ENCODE measurements at places on chromosomes 3 and 15.

DNA sequence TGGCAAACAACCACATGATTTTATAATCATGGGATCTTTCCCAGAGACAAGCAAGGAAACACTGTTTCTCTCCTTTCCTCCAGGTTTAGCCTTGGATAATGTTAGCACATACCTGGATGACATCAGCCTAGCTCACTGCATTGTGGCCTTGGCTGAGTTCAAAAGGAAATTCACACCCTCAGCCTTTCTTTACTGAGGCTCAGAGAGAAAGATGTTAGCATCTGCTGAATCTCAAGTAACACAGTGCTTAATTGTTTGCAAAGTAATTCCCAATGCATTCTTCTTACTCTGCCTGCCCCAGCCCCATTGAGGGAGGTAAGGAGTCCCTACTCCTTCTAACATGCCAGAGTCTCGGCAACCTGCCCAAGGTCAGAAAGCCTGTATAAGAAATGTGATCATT, 432.2 kb upstream of the LMCD1 start:
- DNase-seq: no peak

DNA sequence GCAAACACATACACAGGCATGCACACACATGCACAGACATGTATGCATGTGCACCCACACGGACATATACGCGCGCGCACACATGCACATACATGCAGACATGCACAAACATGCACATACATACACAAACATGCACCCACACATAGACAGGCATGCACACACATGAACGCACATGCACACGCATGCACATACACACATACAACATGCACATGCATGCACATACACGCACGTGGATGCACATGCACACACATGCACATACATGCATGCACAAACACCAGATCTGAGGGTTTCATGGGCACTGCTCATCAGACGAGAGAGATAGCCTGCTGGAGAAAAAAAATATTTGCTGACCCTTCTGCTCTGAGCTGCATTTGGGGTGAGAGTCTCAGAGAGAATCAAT, 31.7 kb upstream of the NTRK3 start:
- DNase-seq: no peak

- DNase-seq: no peak
Observed at GRCh38 chr3:34263101-34263621, 464.7 kb downstream of the PDCD6IP start.

DNA sequence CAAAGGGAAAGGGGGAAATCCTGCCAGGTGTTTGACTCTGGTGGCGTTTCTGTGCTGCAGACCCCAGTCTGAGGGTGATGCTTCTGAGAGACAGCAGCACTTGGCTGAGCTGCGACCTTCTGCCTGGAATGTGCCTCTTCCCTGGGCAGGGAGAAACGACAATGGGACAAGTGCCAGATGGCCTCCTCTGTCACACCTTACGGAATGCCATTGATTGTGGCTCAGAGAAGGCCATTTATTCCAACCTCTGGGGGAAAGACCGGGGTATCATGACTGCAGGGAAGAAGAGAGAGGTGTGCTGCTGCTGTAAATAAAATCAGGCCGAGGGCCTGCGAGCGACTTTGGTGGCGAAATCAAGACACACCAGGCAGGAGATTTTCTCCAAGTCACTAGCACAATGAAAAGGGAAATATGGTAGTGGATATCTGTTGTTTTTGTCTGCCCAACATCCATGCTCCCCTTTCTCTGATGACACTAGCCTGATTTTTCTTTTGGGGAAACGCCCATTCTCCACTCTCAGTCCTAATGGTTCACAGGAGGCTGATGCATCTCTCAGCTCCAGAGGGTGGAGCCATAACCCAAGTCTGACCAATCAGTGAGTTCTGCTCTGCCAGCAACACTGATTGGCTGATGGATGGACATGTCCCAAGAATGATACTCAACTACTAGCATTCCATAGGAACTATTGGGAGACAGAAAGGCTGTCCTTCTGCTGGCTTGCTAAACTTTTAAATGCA, 336.1 kb downstream of the FOXP1 start:
- no peak for DNase-seq

DNA sequence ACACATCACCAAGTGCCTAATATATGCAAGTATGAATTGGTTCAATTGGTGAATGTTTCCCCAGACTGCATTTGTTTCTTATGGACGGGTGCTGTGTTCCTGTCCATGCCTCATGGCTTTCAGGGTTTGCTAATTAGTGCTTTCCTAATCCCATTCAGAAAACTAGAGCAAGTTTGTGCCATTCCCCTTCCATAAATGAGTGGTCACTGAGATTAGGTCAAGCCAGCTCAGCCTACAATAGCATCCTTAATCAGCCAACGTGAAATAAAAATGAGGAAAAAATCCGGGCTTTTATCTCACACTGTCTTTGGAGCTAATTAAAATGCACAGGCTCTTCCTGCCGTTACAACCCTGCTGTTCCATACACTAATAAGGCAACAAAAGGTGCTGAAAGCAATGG, 788.8 kb downstream of the ROBO1 start:
- no peak for DNase-seq

DNA sequence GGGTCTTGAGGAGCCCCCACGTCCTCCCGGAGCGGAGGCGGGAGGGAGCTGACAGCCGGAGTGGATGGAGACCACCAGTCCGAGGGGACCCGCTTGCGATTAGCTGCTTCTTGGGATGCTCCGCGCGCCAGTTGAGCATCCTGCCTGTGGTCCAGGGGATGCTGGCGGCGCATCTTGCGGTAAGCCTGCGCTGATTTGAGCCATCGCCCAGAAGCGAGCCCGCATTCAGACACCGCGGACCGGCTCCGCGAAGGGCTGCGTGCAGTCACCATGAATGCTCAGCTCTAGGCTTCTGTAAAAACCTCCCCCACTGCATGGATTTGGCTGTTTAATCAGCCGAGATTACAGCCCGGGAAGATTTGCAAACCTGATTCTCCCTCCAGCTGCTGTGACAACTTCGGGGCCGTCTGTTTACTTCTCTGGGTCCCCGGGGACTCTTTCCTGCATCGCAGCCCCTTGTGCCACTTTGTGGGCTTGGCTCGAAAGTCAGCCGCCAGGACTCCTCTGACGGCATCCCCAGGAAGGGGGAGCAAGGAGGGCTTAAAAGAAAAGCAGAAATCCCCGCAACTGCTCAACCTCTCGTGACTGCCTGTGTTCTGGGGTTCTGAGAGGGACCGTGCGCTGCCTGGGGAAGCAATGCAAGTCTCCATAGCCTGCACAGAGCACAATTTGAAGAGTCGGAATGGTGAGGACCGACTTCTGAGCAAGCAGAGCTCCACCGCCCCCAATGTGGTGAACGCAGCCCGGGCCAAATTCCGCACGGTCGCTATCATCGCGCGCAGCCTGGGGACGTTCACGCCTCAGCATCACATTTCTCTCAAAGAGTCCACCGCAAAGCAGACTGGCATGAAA, 171.1 kb downstream of the KCNAB1 start:
- DNase-seq: peak; percentile 24

DNA sequence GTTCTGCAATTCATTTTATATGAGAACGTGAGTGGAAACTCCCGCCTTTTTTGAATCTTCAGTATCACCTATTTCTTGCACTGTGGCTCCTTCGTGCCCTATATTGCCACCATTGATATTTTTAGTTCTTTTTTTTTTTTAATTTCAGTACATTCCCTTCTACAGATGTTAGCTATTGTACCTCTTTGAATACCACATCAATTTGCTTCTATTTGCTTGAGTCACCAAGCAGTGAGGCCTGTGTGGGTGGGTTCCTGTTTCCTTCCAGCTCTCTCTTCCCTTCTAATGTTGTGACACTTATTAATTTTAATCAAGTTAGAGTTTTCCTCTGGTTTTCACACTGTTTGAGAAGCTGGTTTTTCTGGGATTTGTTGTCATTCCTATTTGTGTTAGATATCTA, 8.7 kb downstream of the HACD2 start:
- DNase-seq: no peak

GRCh38 chr15:69393831-69394491, 20.2 kb upstream of the KIF23 start:
- DNase-seq: no peak

DNA sequence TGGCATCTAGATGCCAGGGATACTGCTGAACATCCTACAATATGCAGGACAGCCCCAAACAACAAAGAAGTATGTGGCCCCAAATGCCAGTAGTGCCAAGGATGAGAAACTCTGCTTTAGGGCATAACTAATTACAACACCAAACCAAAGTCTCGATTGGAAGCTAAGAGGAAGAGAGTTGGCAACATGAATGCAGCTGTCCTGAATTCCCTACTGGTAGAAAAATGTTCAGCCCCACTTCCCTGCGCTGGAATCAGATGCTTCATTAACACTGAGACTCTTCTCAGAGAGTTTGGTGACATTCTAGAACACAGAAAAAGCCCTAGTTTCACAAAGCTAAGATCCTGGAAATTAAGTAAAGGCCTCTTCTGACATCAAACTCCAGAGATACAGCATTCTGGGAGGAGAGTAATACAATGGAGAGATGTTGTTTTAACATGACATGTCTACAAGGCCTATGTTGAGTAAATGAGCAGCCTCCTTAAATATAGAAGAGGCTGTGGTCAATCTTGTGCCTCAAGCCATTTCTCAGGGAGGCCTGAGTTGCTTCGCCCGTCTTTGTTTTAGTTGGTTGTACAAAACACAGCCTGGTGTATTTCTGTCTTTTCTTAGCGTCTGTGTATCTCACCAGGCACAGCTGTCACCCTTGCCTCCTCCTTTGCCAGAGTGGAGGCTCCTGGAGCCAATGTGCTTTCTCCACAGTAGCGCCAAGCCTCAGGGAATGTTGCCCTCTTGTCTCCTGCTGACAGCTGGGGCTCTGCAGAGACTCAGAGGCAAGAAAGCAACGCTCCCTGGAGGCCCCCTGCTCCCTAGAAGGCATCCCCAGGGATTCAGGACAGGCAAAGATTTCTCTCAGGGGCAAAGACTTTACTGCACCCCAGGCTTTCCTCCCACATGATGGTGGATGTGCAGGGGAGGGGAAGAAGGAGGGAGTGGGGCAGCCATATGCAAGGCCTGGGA, 25.1 kb upstream of the CTNNB1 start:
- DNase-seq: no peak

DNA sequence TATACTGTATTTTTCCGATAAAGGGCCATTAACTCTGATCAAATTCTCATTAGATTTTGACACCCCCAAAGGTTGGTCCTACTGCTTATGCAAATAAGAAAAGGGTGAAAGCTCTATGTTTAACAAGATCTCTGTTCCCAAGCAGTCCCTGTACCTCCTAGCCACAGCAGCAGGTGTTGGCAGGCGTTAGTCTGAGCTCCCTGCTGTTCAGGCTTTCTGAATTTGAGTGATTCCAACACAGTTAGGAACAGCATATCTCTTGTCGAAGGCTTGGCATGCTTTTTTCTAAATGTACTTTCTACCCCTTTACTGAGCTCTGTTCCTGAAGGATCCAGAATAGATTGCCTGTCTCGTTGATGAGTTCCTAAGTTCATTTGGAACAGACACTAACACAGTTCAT, 42.3 kb downstream of the MITF start:
- no peak for DNase-seq

DNA sequence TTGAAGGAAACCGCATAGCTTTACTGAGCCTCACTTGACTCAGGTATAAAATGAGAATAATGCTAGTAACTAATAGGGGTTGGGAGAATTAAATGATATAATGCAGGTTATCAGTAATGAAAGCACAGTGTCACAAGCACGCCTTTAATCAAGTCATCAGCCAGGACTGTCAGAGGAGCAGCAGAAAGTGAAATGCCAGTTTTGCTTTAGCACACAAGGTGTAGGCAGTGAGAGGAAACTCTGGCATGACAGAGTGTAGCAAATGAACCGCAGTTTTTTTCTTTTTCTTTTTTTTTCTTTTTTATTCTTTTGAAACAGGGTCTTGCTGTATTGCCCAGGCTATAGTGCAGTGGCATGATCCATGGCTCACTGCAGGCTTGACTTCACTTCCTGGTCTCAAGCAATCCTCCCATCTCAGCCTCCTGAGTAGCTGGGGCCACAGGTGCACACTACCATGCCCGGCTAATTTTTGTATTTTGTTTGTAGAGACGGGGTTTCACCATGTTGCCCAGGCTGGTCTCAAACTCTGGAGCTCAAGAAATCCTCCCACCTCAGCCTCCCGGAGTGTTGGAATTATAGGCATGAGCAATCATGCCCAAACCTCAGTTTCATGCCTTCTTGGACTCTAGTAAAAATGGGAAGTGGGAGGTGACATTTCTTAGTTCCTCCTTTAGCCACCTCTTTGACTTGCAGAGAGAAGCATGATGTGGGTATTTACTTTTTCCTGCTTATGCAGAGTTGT, 9.7 kb upstream of the SCAANT1 start:
- no peak for DNase-seq

- DNase-seq: no peak
Observed at GRCh38 chr15:69098771-69099170, 61.7 kb upstream of the GLCE start.

- DNase-seq: no peak
Observed at GRCh38 chr3:101811875-101812274, 32.9 kb downstream of the NXPE3 start.

- DNase-seq: peak; percentile 69
Observed at GRCh38 chr3:115814778-115815380, 191.6 kb downstream of the GAP43 start.

DNA sequence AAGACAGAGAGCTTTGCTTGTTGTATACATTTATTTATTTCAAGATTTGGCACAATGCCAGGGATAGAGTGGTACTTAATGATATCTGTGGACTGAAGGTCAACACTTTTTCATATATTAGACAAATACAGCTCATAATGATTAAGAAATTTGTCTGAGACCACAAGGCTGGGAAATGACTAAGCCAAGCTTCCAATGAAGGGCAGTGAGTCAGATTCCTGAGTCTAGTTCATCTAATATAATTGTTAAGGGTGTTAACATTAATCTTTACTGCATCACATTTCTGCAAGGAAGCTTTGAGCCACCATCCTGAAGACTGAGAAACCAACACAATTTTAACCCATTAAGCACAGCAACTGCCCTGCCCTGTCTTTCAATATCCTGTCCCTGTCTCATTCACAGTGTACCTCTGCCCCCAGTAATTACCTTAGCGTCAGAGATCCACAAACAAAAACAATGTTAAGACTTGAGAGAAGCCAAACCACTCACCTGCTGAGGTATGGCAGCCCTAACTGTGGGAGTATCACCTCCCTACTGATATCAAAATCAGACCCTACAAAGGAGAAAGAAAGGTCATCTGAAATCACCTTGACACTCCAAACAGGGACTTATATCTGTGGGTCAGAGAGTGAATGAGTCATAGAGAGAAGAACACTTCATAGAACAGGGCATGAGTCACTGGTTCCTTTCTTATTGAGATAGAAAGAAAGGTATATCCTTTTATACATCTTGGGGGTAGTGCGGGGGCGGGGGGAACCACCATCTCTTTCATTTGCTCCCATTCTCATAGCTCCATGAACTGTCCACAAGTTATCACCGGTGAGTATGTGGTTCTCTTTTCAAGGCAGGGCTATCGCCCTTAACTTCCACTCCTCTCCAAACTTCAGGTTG, 74.7 kb downstream of the MAGI1 start:
- DNase-seq: no peak

GRCh38 chr3:72328755-72329277, 519.4 kb downstream of the SHQ1 start:
- no peak for DNase-seq

GRCh38 chr3:98744283-98744682, 18.9 kb upstream of the ST3GAL6 start:
- no peak for DNase-seq

- DNase-seq: no peak
Observed at GRCh38 chr15:59236394-59236793, 29.8 kb downstream of the LDHAL6B start.
